ENCODE measurements at places on chromosomes 2 and 18.

GRCh38 chr2:34143149-34143548 is 544.0 kb upstream of the FAM98A start:
- H3K27ac ChIP-seq: no peak overlapping the region
- no peak for DNase-seq
- no peaks in the 10 kb centered on the region for H3K27me3 ChIP-seq
- H3K4me3 ChIP-seq: no peak overlapping the region

GRCh38 chr18:55585920-55586561 is 2.0 kb downstream of the TCF4 start:
- DNase-seq: no peak
- peak overlapping the region; percentile 64 for H3K4me3 ChIP-seq
- no peaks in the 10 kb centered on the region for H3K36me3 ChIP-seq
- H3K4me1 ChIP-seq: no peaks in the 10 kb centered on the region
- peak overlapping the region; percentile 43 for H3K27ac ChIP-seq

DNA sequence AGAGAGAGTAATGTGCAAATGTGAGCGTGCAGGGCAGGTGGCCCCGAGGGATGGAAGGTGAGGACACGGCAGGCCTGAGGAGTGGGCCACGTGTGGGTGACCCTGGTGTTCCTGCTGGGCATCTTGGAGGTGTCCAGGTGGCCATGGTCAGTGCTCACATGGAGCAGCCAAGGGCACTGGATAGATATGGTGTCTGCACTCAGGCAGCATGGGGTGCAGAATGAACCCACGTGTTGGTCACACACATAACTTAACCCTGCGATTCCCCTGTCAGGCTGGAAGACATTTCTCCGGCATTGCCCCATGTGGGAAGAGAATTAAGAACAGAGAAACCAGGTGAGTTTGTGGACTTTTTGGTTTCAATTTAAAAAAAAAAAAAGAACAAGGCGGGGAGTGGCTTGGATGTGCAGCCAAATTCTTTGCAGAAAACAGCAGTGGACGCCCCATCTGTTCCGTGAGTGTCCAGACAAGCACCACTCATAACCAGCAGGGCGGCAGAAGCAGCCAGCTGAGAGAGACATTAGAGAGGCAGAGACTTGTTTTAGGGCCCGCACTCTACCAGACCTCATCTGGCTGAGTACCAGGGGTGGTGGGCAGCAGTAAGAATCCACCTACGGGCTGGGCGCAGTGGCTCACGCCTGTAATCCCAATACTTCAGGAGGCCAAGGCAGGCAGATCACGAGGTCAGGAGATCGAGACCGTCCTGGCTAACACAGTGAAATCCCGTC is 249.8 kb downstream of the ACKR3 start:
- no peak overlapping the region for H3K4me3 ChIP-seq
- H3K36me3 ChIP-seq: no peaks in the 10 kb centered on the region
- no peaks in the 10 kb centered on the region for H3K4me1 ChIP-seq
- DNase-seq: no peak

DNA sequence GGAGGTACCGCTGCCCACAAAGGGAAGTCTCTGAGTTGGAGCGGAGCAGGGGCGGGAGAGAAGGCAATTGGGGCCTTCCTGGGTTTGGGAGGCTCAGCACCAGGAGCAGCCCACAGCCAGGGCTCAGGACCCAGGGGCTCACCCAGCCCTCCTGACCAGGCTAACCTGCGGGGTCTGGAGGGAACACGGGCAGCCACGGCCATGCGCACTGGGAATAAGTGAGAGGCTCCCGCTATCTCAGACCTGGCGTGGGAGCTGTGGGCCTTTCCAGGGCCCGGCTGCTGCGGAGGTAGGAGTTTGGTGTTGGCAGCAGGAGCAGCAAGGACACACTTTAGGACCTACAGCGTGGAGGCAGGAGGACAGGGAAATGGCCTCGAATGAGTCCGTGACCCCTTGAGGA is 69.0 kb downstream of the RRM2 start:
- DNase-seq: no peak
- H3K36me3 ChIP-seq: no peaks in the 10 kb centered on the region
- H3K4me1 ChIP-seq: no peaks in the 10 kb centered on the region
- H3K4me3 ChIP-seq: no peak overlapping the region
- H3K27ac ChIP-seq: no peak overlapping the region

DNA sequence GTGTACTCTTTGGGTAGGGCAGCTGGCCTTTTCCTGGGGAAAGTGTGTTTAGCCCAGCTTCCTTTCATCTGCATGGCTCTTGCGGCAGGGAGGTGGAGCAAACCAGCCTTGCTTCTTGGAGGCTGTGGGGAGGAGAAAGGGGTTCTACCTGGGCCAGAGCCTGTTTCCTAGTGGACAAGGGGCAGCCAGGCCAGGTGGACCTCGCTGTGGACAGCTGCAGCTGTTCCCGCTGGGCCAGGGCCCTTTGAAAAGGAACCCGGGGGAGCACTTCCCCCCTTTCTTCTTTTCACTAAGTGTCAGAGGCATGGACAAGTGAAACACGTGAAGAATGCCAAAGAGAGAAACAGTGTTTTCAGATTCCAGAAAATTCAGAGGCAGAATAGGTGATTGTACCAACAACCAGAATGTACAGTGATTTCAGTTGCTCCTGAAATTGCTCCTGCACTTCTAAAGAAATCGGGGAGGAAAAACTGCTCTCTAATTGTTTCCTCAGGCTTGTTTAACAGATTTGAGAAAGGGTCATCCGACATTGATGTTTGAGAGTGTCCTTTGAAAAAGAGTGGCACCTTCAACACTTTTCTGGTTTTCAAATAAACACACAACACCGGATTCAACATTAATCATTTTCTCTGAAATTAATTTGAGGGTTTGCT is 3.9 kb downstream of the GLI2 start:
- H3K27ac ChIP-seq: no peak overlapping the region
- peaks cover 12% of the 10 kb centered on the region for H3K4me1 ChIP-seq
- H3K36me3 ChIP-seq: no peaks in the 10 kb centered on the region
- H3K4me3 ChIP-seq: no peak overlapping the region
- peaks cover 4% of the 10 kb centered on the region for H3K27me3 ChIP-seq

- H3K36me3 ChIP-seq: no peaks in the 10 kb centered on the region
- no peaks in the 10 kb centered on the region for H3K4me1 ChIP-seq
- no peak for DNase-seq
- H3K27ac ChIP-seq: no peak overlapping the region
- no peak overlapping the region for H3K4me3 ChIP-seq
Observed at GRCh38 chr2:78707776-78708386, 317.6 kb upstream of the REG3G start.

DNA sequence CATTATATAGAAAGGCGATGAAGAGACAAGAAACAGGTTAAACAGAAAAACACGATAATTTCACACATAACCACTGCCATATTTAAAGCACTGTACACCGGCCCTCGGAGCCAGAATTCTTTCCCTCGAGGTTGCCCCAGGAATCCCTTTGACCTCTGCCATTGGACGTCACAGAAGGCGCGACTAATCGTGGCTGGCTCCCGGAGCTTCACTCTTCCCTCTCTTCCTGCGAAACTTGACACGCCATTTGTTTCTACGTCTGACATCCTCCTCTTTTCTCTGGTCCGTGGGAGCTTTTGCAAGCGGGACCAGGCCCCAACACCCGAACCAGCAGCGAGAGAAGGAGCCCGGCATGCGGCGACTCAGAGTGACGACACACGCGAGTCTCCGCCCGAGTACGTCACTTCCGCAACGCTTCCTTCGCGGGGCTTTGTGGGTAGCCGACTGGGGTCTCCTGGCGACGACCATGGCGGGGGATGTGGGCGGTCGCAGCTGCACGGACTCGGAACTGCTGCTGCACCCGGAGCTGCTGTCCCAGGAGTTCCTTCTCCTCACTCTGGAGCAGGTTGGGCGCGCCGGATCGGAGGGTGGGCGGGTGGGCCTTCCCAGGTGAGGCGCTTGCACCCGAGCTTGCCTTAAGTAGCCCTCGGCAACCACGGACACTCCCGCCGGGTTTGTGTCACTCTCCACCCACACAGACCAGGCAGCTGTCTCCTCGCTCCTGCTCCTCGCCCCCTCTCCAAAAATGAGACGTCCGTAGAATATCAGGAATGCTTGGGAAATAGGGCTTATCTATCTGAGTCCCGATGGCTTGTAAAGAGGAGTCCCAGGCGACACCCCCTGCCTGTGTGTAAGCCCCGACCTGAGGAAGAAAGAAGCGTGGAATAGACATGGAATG is at the start of gene C2orf49:
Gene C2orf49 (plus strand): TSS at position 419 of the 898 bp plus-strand sequence. CDS start 48 bp downstream, at position 467.
- peak; percentile 74 for DNase-seq
- H3K4me1 ChIP-seq: peaks cover 7% of the 10 kb centered on the region
- peak within 1 kb of the TSS; percentile 95 for H3K27ac ChIP-seq
- peak within 1 kb of the TSS; percentile 73 for H3K4me3 ChIP-seq

DNA sequence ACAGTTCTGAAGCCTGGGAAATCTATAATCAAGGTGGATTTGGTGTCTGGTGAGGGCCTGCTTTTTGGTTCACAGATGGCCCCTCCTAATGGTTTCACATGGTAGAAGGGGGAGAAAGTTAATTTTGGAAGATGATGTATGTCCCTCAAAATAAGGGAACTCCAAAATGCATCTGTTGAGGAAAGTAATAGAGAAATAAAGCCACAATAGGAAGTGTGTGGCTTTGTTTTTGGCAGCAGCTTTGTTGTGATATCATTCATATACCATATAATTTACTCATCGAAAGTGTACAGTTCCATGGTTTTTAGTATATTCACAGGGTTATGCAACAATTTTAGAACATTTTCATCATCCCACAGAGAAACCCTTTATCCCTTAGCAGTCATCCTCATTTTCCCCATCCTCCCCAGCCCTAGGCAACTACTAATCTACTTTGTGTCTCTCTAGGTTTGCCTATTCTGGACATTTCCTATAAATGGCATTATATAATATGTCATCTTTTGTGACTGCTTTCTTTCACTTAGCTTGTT is 274.0 kb upstream of the FAM98A start:
- H3K4me1 ChIP-seq: no peaks in the 10 kb centered on the region
- H3K36me3 ChIP-seq: no peaks in the 10 kb centered on the region
- H3K4me3 ChIP-seq: no peak overlapping the region
- H3K27me3 ChIP-seq: no peaks in the 10 kb centered on the region

GRCh38 chr2:111167076-111167862 is 46.6 kb downstream of the BCL2L11 start:
- H3K4me1 ChIP-seq: no peaks in the 10 kb centered on the region
- DNase-seq: no peak
- no peak overlapping the region for H3K27ac ChIP-seq
- H3K4me3 ChIP-seq: no peak overlapping the region
- peaks cover 3% of the 10 kb centered on the region for H3K36me3 ChIP-seq

- H3K27me3 ChIP-seq: no peaks in the 10 kb centered on the region
- no peaks in the 10 kb centered on the region for H3K36me3 ChIP-seq
- no peak overlapping the region for H3K4me3 ChIP-seq
Observed at GRCh38 chr2:172215172-172215935, 112.7 kb upstream of the DLX2 start.

DNA sequence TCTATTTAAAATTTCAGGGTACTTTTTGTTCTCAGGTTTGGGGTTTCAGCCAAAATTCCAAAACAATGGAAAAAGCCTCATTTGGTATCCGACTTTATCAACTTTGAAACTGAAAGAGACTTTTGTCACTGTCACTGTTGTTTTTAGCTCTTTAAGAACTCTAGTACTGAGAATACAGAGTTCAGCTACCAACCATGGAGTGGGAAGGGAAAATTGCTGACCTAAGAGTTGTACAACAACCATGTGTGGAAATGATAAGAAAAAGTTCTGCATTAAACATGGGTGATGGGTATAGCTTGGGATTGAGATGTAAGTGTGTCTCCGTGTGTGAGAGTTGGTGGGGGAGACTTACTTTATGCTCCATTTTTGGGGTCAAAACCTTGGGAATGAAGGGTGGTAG is 206.6 kb upstream of the LRATD1 start:
- H3K27ac ChIP-seq: no peak overlapping the region
- no peaks in the 10 kb centered on the region for H3K4me1 ChIP-seq
- H3K36me3 ChIP-seq: no peaks in the 10 kb centered on the region
- no peak overlapping the region for H3K4me3 ChIP-seq
- DNase-seq: no peak

GRCh38 chr18:43879415-43879814 is 602.1 kb upstream of the SYT4 start:
- H3K27ac ChIP-seq: no peak overlapping the region
- H3K27me3 ChIP-seq: no peaks in the 10 kb centered on the region
- no peak for DNase-seq

DNA sequence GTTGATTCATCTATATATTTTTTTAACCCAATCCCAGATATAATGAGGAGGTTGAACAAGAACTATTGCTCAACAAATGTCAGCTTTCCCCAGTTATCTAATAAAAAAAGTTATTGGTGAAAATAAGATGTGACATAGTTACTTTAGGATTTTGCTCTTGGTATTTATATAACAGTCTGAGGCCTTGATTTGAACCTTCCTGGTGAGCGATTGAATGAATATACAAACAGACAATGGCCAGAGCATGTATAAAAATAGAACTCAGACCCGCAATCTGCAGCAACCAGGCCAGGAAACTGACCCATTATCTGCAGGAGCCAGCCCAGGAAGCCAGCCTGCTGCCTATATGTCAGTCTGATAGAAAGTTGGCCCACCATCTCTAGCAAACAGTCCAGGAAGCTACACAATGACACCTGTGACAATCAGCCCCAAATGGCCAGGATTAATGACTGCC is 81.6 kb downstream of the HS6ST1 start:
- no peaks in the 10 kb centered on the region for H3K36me3 ChIP-seq
- no peak overlapping the region for H3K27ac ChIP-seq
- no peak overlapping the region for H3K4me3 ChIP-seq
- no peaks in the 10 kb centered on the region for H3K27me3 ChIP-seq

GRCh38 chr2:52960881-52961280 is 806.7 kb upstream of the CHAC2 start:
- no peaks in the 10 kb centered on the region for H3K36me3 ChIP-seq
- no peaks in the 10 kb centered on the region for H3K27me3 ChIP-seq
- DNase-seq: no peak
- no peaks in the 10 kb centered on the region for H3K4me1 ChIP-seq

GRCh38 chr2:43810452-43810851 is 28.2 kb downstream of the ABCG5 start:
- DNase-seq: no peak
- no peaks in the 10 kb centered on the region for H3K27me3 ChIP-seq
- no peaks in the 10 kb centered on the region for H3K4me1 ChIP-seq
- no peaks in the 10 kb centered on the region for H3K36me3 ChIP-seq
- no peak overlapping the region for H3K27ac ChIP-seq
- no peak overlapping the region for H3K4me3 ChIP-seq

Measured in prostate gland (tissue), 2 donors.